ENCODE measurements at places on chromosomes 1 and 21.

DNA sequence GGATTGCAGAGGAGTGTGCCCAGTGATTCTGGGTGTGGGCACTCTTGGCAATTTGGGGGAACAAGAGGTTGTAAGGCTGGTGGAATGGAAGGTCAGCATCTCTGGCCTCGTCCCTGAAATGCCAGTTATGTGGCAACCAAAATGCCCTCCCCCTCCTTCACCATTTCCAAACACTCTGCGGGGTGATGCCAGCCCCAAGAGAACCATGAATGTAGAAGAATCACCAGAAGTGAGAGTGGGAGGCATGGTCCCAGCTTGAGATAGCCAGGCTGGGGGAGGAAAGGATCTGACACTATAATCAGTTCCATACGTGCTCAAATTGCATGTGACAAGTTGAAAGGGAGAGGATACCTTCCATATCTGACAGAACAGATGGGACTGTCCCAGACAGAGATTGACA, 88.7 kb upstream of the EDN2 start:
- no peak for DNase-seq

- no peak for DNase-seq
Observed at GRCh38 chr1:109799445-109799844, 35.7 kb upstream of the EPS8L3 start.

GRCh38 chr1:220119043-220119512, 25.1 kb downstream of the IARS2 start:
- no peak for DNase-seq

GRCh38 chr1:8706995-8707396, 110.4 kb downstream of the RERE start:
- no peak for DNase-seq

DNA sequence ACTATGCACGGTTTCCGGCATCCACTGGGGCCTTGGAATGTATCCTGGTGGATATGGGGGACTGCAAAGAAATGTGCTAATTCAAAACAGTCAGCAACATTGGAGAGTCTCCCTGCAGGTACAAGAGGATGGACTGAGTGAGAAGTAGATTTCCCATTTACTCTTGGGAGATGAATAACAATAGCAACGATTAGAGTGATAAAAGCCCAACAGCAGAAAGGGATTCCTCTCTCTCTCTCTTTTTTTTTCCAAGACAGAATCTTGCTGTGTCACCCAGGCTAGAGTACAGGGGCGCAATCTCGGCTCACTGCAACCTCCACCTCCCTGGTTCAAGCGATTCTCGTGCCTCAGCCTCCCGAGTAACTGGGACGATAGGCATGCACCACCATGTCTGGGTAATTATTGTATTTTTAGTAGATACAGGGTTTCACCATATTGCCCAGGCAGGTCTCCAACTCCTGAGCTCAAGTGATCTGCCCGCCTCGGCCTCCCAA, 5.0 kb upstream of the SHCBP1L start:
- no peak for DNase-seq

DNA sequence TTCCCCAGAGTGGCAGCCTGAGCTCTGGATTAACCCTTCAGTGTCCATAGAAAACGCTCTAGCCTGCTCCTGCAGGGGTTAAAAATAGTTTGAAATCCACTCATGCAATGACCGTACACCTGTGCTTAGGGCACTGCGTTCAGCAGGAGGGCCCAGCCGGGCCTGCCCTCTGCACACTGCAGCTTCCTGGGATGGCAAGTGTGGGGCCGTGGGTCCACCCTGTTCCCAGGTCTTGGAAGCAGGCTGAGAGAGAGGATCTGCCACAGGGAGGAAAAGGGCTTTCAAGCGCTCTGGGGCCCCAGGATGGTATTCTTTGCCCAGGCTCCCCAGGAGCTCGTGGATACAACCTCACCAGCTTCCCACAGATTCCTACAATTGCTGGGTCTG, 1.5 kb upstream of the S100B start:
- no peak for DNase-seq

DNA sequence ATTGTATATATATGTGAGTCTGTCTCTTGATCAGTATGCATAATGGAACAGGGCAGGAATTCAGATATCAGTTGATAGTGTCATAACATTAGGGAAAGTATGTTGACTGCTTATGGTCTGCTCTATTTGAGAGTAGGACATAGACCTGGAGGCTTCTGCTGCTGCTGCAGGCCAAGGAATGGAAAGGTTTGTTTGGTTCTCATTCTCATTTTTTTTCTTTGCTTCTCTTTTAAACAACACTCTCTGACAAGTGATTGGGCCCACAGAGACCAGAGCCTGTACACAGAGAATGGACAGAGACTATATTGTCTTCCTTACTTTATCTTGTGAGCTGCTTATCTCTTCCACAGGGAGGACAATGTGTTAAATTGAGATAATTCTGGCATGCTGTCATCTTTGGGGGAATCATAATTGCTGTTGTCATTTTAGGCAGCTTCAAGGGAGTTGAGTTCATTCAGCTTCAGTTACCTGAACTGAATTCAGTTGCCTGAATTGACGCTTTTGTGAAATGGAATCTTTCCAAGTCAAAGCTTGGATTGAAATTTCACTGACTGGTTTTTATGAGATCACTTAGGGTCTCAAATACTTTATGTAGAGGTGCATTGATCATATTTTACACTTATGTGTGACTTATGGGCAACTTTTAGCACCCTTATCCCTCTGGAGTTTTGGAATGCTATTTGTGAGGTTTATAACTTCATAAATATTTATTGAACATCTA, 16.9 kb downstream of the CAP1 start:
- DNase-seq, result no peak

DNA sequence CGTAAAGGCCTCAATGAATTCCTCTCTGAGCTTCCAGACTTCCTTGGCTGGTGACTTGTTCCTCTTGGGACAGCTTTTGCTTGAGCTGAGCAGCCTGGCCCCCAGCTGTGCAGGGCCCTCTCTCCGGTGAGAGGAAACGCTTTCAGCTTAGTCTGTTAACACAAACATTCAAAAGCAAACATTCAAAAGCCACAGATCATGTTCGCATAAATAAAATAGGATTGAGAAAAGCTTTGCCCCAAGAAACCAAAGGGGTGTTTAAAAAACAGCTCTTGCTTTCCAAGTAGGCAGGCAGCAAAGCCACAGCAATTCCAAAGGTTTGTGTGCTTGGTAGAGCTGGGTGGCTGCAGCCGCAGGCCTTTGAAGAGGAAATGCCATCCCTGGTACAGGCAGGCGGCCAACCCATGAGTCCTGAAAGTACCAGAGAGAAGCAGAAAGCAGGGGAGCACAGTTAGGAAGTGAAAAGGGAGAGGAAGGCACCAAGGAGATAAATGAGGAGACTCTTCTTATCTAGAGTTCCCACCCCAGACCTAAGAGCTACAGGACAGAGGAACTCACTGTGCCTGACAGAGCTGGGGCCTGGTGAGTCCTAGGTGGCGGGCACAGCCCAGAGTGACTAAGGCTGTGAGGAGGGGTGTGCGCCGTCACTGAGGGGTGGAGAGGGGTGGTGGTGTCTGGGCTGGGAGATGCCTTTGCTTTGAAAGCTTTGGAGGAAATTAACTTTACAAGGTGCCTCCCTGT, 48.4 kb downstream of the CCN1 start:
- DNase-seq, result peak; percentile 55

DNA sequence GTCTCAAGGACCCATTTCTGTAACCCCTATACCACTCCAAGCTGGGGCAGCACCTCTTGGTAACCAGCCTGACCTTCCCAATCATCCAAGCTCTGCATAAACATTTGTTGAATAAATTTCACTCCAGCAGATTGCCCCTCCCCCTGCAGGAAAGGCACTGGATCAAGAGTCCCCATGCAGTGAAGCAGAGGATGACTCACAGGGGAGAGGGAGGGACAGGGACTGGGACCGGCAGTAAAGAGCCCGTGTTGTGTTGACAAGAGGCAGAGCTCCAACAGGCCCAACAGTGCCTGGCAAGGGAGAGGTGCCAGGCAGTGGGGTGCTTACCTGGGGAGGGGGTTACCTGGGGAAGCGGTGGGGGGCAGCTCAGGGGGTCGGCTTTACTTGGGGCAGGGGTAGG, 32.3 kb downstream of the SLC9A1 start:
- peak; percentile 77 for DNase-seq

DNA sequence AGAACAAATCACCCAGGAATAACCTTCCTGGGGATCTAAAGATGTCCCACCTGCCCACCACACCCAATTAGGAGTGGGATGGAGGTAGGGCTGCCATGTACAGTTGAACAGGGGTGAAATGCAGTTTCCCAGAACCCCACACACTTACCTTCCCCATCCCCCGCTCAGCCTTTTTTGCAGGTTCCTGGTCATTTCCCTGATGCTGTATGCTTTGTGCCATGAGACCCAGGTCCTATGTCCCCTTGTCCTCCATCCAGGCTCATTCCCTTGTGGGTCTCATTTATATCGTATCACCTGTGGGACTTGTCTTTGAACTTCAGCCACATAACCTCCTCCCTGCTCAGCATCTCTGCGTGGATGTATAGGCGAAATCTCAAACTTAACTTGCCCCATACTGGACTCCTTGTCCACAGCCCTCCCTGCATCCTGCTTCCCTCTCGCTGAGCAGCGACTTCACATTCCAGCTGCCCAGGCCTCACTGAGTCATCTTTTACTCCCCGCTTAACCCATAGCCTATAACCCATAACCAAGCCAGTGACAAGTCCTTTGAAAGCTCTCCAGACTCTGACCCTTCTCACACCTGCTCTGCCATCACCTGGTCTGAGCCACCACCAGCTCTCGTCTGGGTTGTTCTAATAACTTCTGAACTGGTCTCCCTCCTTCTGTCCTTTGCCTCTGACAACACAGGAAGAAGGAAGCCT, 4.7 kb downstream of the LDLRAD2 start:
- no peak for DNase-seq

- DNase-seq, result no peak
Observed at GRCh38 chr1:240803151-240803550, 191.2 kb upstream of the GREM2 start.

DNA sequence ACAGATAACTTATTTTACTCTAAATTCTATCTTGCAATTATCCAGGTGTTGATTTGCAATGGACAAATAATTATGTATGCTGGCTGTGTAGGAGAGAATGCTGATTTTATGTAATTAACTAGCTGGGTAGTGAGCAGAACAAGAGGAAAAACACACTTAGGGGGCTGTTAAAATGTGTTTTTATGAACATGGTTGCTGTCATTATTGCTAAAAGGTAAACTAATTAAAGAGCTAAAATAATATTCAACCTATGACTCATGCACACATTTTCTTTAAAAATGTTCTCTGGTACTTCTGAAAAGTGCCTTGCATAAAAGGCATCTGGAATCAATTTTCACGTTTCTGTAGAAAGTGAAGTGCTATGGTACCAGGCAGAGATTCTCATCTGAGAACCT, 192.8 kb upstream of the C8B start:
- DNase-seq, result no peak

DNA sequence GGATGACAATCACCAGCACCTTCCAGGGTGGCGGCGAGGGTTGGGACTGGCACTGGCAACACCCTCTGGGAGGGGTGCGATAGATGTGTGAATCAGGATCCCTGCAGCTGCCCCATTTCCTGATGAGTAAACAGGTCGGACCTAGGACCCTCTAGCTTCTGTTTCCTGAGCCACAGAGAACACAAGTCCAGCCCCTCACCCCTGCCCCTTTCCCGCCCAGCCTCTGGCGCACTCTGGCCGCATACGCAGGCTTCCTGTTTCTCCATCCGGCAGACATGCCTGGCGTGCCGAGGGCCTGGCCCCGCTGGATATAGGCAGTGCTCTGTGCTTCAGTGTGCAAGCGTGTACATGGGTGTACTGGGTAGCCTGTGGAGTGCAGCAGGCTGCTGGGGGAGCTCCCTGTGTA, 4.6 kb downstream of the PEAR1 start:
- peak; percentile 75 for DNase-seq

DNA sequence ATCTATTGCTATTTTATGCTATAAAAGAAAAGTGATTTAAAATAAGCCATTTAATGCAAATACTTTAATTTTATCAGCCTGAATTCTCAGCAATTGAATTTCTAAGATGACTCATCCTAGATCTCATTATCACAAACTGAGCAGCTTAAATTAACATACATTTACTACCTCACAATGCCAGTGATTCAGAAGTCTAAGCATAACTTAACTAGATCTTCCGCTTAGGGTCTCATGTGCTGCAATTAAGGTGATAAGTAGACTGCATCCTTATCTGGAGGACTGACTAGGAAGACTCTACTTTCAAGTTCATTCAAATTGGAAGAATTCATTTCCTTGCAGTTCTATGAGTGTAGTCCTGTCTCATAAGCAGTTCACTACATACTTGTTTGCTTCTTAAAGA, 286.6 kb downstream of the COL11A1 start:
- no peak for DNase-seq

DNA sequence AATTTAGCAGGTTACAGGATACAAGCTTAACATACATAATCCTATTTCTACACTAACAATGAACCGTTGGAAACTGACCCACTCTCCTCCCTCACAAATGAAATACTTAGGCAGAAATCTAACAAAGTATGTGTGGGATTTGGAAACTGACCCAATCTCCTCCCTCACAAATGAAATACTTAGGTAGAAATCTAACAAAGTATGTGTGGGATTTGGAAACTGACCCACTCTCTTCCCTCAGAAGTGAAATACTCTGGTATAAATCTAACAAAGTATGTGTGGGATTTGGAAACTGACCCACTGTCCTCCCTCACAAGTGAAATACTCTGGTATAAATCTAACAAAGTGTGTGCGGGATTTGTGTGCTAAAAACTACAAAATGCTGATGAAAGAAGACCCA, 60.3 kb downstream of the TRAF5 start:
- no peak for DNase-seq

GRCh38 chr1:27144920-27145661, 9.8 kb downstream of the SLC9A1 start:
- DNase-seq, result no peak

GRCh38 chr1:167936068-167936929, at the start of gene DCAF6:
Gene DCAF6 (plus strand): TSS chr1:167936683. CDS start chr1:167936912, 229 bp downstream.
- DNase-seq, result peak; percentile 97

DNA sequence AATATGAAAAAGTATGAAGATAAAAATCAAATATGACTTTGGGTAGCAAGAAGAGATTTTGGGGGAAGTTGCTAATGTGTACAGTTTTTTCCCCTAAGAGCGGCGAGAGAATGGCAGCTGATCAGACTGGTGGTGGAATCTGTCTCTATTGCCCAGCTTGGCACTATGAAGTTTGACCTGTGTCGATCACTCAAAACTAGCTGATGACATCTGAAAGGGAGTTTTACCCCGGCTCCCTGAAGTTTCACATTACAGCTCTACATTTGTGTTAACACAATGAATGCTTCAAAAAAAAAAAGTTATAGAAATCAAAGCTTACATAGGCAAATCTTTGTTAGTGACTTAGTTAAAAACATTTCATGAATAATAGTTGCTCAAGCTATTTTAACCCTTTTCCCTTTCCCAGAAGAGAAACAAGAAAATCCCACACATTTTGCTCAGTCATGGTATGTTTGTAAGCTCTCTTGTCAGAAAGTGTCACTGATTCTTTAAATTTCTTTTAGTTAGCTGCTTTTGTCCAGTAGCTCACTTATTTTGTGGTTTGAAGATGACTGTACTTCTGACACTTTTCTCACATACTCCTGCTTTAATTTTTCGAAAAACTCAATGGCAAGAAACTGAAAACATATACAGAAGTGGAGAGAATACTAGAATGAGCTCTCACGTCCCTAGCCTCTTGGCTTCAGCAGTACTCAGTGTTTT, 41.3 kb downstream of the DYRK1A start:
- DNase-seq, result no peak

Measured in left cardiac atrium (tissue), 4 donors.